T-helper 22 cell (primary cell): ENCODE measurements at places on chromosomes 2 and 18.

- no peak for DNase-seq
Measured at GRCh38 chr2:121248766-121249343, 36.1 kb downstream of the TFCP2L1 start.

- no peak for DNase-seq
Measured at GRCh38 chr2:166126007-166126639, 1.7 kb downstream of the SCN1A start.

DNA sequence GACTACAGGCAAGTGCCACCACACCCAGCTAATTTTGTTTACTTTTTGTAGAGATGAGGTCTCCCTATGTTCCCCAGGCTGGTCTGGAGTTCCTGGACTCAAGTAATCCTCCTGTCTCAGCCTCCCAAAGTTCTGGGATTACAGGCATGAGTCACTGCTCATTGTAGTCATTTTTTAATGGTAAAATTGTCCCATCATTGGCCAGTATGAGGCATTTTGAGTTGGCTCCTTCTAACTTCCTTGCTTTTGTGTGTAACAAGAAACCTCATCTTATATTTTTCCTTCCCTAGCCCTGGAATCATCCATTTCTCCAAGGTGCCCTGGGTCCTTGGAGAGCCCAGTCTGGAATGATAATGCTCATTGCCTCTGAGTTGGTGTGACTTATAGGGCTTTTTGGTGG is 148.5 kb downstream of the INHBB start:
- DNase-seq = no peak

GRCh38 chr2:170461889-170462288 is 253.2 kb upstream of the SP5 start:
- no peak for DNase-seq

DNA sequence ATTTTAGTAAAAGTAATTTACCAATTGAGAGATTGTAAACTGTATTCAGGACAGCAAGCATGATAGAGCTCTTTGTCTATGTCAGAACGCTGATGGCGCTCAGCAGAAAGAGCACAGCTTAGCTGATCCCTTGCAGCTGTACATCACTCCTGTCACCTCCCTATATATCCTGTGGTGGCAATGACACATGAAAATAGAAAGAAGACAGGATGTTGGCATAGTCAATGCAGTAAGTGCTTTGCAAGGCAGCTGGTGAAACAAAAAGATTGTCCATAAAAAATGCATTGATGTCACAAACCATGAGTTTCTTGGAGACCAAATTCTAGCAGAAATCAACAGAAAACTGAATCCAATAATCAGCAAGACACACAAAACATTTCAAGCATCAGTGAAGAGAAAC is 221.5 kb downstream of the RIT2 start:
- DNase-seq = no peak

DNA sequence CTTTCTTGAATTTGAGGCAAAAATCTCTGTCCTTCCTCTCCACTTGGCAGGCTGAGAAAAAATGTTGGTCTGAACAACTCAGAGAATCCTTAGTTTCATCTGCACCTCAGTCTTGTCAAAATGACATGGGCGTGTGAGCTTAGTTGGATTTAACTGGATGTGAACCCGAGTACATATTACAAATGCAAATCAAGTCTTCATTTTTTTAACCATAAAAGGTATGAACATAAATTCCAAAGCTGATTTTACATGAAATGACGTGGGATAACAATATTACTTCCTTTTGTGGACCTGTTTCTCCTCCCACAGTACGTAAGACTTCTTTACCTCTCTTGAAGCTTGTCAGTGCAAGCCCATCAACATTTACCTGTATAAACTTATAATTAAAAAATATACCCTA is 32.6 kb upstream of the RND3 start:
- no peak for DNase-seq

GRCh38 chr18:11831921-11832320 is 19.3 kb upstream of the CHMP1B start:
- DNase-seq = no peak

- DNase-seq = no peak
Measured at GRCh38 chr2:231308631-231309428, 86.7 kb upstream of the B3GNT7 start.

DNA sequence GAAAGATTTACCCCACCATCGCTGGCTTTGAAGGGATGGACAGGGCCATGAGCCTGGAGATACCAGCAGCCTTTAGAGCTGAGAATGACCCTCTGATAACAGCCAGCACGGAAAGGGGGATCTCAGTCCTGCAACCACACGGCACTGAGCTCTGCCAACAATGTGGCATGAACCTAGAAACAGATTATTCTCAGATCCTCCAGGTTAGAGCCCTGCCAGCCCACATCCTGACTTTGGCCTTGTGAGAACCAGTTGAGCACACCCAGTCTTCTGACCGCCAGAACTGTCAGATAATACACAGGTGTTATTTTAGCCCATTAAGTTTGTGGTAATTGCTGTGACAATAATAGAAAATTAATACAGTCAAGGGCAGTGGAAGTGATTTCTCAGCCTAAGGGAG is 9.4 kb upstream of the GNLY start:
- DNase-seq = no peak

- no peak for DNase-seq
Measured at GRCh38 chr18:40685219-40685618, 1269.8 kb upstream of the PIK3C3 start.

DNA sequence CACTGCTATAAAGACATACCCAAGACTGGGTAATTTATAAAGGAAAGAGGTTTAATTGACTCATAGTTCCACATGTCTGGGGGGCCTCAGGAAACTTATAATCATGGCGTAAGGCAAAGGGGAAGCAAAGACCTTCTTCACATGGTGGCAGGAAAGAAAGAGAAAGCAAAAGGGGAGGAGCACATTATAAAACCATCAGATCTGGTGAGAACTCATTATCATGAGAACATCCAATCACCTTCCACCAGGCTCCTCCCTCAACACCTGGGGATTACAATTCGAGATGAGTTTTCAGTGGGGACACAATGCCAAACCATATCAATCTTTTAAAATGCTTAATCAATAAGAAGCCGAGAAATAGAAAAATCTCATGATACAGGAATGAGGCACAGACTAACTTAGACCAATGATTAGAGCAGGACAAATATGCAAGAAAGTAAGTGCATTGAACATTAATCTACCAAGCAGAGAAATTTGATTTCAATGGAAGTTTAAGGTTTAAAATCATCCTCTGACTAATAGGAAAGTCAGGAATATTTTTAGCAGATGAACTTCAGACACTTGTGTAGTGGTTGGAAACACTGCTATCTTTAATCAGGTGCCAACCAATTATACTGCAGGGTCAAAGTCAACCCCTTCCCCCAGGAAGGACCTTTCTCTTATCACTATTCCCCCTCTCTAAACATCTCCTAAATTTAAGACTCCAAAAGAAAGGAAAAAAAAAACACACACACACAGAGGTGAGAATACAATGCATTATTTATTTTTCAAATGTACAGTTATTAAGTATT is 259.2 kb downstream of the IRS1 start:
- no peak for DNase-seq

GRCh38 chr2:237691908-237692600 is 64.7 kb downstream of the LRRFIP1 start:
- DNase-seq = peak; percentile 93

DNA sequence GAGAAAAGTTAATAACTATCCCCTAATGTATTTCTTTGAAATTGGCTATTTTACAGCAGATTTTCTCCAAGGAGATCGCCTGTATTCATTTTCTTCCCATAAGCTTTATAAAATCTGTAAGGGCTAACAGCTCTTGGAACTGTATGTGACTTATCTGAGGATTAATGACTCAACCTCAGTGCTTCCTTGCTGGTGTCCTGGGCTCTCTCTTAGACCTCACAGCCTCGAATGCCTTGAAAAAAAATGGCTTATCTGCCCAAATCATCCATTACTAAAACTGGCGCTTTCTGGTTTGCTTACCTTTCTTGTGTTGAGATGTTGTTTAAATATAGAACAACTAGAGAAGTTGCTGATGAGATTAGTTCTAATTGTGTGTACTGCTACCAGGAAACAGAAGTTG is 713.6 kb downstream of the SLC4A3 start:
- no peak for DNase-seq

- DNase-seq = no peak
Measured at GRCh38 chr18:23226930-23227725, 91.8 kb downstream of the CABLES1 start.

DNA sequence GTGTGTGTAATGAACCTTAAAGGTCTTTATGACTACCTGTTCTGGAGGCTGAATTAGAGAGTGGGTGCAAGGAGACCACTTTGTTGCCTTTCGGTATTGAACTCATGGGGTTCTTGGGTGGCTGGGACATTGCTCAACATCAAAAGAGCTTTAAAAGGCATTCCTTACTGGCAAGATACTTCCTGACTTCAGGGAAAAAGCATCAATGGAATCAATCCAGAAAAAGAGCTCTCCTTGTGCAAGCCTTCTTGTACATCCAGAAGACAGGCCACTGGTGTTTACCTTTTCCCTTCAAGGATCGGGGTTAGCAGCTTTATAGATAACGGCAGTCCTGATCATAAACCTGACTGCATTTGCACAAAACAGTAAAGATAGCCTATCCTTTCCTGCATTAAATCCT is 9.5 kb downstream of the PNO1 start:
- DNase-seq = no peak

DNA sequence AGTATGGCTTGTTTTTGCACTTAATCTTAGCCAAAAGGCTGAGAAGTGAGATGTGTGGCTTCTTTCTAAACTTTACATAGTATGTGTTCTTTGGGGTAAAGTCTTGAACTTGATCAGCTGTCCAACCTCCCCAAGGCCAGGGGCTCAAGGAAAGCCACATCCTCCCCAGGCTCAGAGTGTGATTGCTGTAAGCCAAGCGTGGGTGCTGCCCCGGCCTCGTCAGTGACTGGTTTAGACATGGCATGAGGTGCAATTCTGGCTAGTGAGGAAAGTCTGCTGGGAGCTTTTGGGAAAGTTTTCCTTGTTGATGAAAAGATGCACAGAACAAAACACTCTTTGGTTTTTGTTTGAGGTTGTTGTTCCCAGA is 40.2 kb downstream of the TMEM177 start:
- DNase-seq = no peak

DNA sequence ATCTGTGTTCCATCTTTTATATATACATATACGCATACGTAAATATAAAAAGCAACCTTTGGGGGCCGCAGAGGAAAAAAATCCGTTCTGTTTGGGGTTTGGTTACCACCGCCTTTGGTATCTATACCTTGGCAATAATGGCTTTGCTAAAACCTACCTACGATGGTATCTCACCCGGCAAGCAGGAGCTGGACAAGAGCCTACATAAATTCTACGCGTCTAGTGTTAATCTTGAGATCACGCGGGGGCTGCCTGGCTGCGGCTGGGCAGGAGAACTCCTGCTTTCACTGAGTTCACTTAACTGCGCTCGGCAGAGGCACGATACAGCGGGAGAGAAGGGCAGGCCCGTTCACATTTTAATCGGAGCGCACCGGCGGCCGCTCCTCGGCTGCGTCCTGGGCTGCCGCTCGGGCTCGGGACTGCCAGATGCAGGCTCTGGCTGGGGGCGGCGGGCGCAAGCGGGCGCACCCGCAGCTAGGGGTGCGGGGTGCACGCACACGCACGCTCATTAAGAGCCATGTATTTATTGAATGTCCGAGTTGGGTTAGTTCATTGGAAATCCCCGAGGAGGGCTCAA is 1.7 kb upstream of the POU3F3 start:
- no peak for DNase-seq

DNA sequence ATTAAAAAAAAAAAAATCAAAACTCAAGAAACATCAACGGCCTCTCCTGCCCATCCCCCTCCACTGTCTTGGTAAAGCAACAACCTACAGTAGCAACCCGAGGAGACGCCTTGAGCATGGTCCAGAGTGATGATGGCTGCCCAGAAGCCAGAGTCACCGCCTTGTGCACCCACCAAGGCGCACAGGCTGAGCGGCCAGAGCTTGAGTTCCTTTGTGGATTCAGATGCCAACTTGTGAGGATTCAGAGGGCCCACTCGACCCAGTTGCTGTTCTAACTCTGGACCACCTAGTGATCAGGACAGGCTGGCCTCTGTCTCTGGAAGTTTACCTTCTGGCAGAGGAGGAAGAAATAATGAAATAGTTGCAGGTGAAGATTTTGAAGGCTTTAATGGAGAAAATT is 105.0 kb downstream of the PDCL3 start:
- no peak for DNase-seq

GRCh38 chr2:60741576-60741975 is 14.5 kb upstream of the PAPOLG start:
- DNase-seq = no peak

GRCh38 chr18:67092141-67092540 is 424.4 kb downstream of the DSEL start:
- DNase-seq = no peak

- no peak for DNase-seq
Measured at GRCh38 chr2:41859615-41860514, 188.0 kb upstream of the PKDCC start.

GRCh38 chr2:54653572-54654204 is 69.8 kb upstream of the EML6 start:
- no peak for DNase-seq

- no peak for DNase-seq
Measured at GRCh38 chr2:106124905-106125549, 69.1 kb downstream of the UXS1 start.

DNA sequence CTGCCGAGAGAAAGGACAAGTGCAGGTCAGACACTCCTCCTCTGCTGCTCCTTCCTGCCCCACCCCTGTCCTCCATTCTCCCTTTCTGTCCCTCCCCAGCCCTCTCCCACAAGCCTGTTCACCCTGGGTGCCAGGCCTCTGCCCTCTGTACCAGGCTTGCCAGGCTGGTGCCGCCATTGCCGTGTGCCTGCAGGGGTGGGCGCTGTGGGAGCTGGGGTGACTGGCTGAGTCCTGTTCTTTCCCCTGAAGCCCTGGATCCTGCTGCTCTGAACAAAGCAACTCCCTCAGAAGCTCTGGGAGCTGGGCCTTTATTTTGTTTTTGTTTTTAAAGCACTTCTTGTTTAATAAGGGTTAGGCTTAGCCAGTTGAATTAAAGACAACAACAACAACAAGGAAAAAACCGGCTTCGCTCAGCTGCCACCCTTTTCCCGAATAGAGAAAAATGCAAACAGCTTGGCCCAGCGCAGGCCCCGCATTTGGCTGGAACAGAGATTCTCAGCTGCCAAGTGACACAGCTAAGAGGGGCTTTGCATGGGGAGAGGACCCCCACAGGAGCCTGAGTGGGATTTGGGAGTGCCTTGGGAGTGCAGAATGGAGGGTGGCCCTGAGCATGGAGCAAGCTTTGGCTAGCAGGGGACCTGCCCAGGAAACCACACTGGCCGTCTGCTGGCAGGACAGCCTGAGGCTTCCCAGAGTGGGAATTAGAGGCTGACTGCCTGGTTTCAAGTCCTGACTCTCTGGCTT is 9.1 kb downstream of the PCARE start:
- no peak for DNase-seq

- DNase-seq = no peak
Measured at GRCh38 chr2:18611184-18611583, 21.8 kb upstream of the NT5C1B start.

- DNase-seq = no peak
Measured at GRCh38 chr2:10235099-10235908, 67.4 kb upstream of the HPCAL1 start.

- DNase-seq = no peak
Measured at GRCh38 chr18:57759650-57760049, 43.5 kb downstream of the ATP8B1 start.

GRCh38 chr18:61602836-61603235 is 269.6 kb downstream of the CDH20 start:
- no peak for DNase-seq
